ENCODE measurements at places on chromosomes 13 and 19.

GRCh38 chr13:36323951-36324566, 22.1 kb downstream of the SPART start:
- no peak overlapping the region for H3K27ac ChIP-seq
- no peak for DNase-seq
- H3K4me3 ChIP-seq = no peak overlapping the region

DNA sequence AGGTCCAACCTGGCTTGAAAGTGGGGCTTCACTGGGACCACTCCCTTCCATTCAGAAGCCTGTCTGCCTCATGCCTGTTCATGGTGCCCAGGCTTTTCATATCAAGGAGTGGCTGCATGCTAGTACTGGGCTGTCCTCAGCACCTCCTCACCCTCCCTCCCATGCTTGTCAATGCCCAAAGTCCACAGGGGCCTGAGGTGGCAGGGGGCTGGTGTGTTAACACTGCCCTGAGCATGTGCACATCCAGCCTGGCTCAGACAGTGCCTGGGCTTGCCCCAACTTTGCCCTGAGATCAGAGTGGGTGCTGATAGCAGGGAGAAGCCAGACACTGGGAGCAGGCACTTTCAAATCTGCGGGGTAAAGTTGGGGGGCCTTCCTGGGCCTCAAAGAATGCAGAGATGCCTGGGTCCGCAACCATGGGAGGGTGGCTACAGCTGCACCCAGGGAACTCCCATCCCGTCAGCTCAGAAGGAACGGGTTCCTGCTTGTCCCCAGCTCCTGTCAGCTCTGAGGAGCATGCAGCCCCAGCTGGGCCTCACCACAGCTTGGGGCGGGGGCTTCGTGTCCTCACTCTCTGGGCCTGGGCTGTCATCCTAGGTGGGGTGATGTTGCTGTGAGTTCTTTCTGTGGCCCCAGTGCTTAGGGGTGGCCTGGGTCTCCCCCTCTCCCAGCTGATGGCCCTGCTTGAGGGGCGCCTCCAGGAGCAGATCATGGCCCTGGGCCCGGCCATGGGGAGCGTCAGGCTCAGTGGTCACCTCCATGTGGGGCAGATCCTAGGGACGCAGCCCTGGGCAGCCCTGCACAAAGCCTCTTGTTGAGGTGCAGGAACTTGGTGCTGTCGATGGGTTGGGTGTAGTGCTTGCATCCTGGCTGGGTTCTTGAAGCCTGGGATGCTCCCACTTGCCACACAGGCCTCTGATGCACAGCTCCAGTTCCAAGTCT, 830.6 kb upstream of the SLITRK5 start:
- H3K27me3 ChIP-seq = no peaks in the 10 kb centered on the region
- H3K4me1 ChIP-seq = no peaks in the 10 kb centered on the region
- no peak overlapping the region for H3K27ac ChIP-seq

DNA sequence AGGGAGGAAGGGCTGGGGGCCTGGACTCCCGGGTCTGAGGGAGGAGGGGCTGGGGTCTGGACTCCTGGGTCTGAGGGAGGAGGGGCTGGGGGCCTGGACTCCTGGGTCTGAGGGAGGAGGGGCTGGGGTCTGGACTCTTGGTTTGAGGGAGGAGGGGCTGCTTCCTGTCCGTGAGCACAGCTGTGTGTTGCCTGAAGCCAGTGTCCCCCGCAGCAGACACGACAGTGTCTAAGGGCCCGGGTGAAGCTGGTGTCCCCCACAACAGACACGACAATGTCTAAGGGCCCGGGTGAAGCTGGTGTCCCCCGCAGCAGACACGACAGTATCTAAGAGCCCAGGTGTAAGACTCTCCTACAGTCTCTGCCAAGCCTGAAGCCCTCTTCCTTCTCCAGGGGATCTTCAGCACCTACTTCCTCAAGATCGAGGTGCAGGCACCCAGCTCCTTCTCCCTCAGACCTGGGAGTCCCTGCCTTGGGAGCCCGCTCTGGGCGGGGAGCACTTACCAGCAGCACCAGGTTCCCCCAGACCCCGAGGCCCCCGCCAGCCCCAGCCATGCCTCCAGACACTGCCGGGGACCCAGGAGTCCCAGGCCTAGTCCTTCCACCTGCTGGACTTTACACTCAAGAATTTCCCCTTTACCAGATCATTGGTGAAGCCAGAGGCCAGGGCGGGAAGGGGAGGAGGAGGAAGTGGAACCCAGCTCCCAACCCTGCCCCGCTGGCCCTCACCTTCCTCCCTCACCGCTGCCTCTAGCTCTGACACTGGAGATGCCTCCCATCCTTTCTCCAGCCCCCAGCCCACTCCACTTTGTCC, at the start of gene PTPRH:
Gene PTPRH (minus strand): TSS at position 622 of the 813 bp plus-strand sequence. CDS start 68 bp downstream, at position 554.
- H3K4me1 ChIP-seq = no peaks in the 10 kb centered on the region
- no peak for DNase-seq
- no peak within 1 kb of the TSS for H3K27ac ChIP-seq
- no peaks in the 10 kb centered on the region for H3K27me3 ChIP-seq
- H3K4me3 ChIP-seq = no peak within 1 kb of the TSS
- no peaks in the 10 kb centered on the region for H3K36me3 ChIP-seq

GRCh38 chr13:109725297-109725696, 61.1 kb downstream of the IRS2 start:
- no peak overlapping the region for H3K4me3 ChIP-seq
- peaks cover 10% of the 10 kb centered on the region for H3K4me1 ChIP-seq
- no peaks in the 10 kb centered on the region for H3K27me3 ChIP-seq
- no peaks in the 10 kb centered on the region for H3K36me3 ChIP-seq

- no peak overlapping the region for H3K4me3 ChIP-seq
- H3K4me1 ChIP-seq = no peaks in the 10 kb centered on the region
- DNase-seq = no peak
- no peaks in the 10 kb centered on the region for H3K27me3 ChIP-seq
- no peaks in the 10 kb centered on the region for H3K36me3 ChIP-seq
These were observed 18.5 kb upstream of the POP4 start for GRCh38 chr19:29587518-29587986.

- H3K27me3 ChIP-seq = no peaks in the 10 kb centered on the region
- no peak for DNase-seq
- H3K4me1 ChIP-seq = no peaks in the 10 kb centered on the region
- no peak overlapping the region for H3K27ac ChIP-seq
- no peak overlapping the region for H3K4me3 ChIP-seq
- H3K36me3 ChIP-seq = peaks cover 60% of the 10 kb centered on the region
These were observed 16.2 kb downstream of the WBP4 start for GRCh38 chr13:41077475-41077874.

DNA sequence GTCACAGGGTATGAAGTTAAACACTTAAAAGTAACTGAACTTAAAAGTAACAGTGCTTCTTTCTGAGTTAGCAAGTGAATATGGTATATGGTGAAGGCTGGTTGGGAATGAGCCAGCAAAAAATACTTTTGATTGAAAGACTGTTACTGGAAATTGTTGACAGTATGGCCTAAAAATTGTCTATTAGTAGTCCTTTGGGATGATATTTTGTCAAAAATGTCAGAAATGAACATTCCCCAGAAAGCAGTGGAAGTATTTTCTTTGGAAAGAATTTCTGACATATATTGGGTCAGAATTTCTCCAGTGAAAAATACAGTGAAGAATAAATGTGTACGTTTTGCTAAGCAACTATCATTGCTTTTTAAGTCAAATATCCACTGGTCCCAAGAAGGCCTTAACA, 860.5 kb downstream of the PCDH9 start:
- no peaks in the 10 kb centered on the region for H3K4me1 ChIP-seq
- H3K4me3 ChIP-seq = no peak overlapping the region
- H3K36me3 ChIP-seq = no peaks in the 10 kb centered on the region

DNA sequence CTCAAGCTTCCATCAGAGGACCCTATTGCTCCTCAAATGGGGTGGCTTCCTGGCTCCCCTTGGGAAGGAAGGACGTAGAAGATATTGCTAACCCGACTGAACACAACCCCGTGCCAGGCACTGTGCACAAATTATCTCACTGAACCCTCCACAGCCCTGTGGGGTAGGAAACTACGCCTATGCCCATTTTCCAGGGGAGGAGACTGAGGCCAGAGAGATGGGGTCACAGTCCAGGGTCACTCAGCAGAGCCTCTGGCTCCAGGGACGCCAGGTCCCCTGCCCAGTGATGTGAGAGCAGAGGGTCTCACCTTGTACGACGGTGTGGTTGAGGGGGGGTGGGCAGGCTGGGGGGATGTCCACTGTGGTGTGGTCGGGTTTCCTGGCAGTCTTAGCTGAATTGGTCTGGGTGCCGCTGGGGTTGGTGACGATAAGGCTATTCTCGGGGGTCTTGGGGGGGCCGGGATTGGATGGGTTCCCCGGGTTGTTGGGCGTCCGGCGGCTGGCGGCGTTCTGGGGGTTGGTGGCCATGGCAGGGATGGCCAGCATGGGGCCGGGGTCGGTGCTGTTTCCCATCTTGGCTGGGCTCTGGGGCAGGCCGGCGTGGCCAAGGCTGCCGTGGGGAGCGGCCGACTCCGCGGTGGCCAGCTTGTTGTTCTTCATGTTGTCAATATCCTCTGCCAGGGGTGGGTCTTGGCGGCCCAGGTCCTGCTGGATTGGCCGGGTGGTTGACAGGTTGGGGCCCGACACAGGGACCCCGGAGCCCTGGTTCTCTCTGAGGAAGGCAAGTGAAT, 136.2 kb downstream of the IER2 start:
- H3K27ac ChIP-seq = no peak overlapping the region
- H3K36me3 ChIP-seq = no peaks in the 10 kb centered on the region
- no peak for DNase-seq
- no peaks in the 10 kb centered on the region for H3K4me1 ChIP-seq

DNA sequence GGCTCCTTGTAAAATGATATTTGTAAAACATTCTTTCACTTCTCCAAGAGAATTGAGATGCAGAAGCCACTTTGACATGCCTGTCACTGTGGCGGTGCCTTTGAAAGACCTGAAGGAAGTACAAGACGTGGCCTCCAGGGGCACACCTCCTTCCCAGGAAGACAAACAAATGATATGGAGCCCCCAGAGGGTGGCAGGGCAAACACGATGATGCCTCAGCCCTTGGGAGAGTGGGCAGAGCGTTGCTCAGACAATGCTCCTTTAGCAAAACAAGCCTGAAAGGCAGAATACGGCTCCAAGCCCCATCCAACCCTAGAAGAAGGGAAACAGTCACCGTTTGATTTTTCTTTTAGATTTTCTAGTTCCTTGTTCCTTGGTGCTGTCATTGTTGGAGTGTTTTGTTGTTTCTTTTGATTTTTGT, 9.2 kb upstream of the ATP12A start:
- H3K4me3 ChIP-seq = no peak overlapping the region
- no peak for DNase-seq
- H3K27ac ChIP-seq = no peak overlapping the region

- no peak overlapping the region for H3K4me3 ChIP-seq
- no peak overlapping the region for H3K27ac ChIP-seq
- no peaks in the 10 kb centered on the region for H3K27me3 ChIP-seq
- H3K36me3 ChIP-seq = no peaks in the 10 kb centered on the region
- DNase-seq = no peak
These were observed 25.7 kb upstream of the ZNF492 start for GRCh38 chr19:22608441-22608840.

- no peak overlapping the region for H3K27ac ChIP-seq
- no peaks in the 10 kb centered on the region for H3K36me3 ChIP-seq
- H3K27me3 ChIP-seq = no peaks in the 10 kb centered on the region
- no peaks in the 10 kb centered on the region for H3K4me1 ChIP-seq
- H3K4me3 ChIP-seq = no peak overlapping the region
- DNase-seq = no peak
These were observed 296.3 kb downstream of the KLF5 start for GRCh38 chr13:73355134-73355533.

DNA sequence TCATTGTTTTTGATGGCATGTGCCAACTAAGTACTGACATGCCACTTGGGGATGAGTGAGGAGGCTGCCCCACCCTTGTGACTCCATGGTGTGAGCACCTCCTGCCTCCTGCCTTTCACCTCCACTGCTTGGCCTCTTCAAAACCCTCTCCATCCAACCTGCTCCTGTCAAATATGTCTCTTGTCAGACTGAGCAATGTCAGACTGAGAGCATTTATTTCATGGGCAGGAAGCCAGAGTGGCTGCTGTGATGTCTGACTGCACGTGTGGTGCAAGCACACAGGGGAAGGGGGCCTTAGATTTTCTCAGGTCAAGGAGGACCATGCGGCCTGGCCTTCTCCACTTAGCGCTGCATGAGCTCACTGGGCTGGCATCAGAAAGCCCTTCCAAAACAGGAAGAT, 68.3 kb downstream of the STARD13 start:
- H3K27ac ChIP-seq = no peak overlapping the region
- no peaks in the 10 kb centered on the region for H3K27me3 ChIP-seq
- no peaks in the 10 kb centered on the region for H3K36me3 ChIP-seq
- H3K4me3 ChIP-seq = no peak overlapping the region
